Tongue (tissue), 3 donors: ENCODE measurements at places on chromosomes 7 and 10. TPM values are rescaled to one million over a fixed set of nuclear protein-coding genes. Genes with fewer than 3 reads are reported as not detected.

Gene FAM241B
- 1.0 TPM for total RNA-seq

Gene PRR15
- 0.31 TPM for total RNA-seq

Gene CDH23
- total RNA-seq, result 12.2 TPM

Gene TSPAN13
- 33.8 TPM for total RNA-seq

Gene TLL2
- 6.5 TPM for total RNA-seq

Gene SPDYE9
- not detected for total RNA-seq
